ENCODE measurements at places on chromosomes 1 and 21. TPM values are rescaled to one million over a fixed set of nuclear protein-coding genes. Genes with fewer than 3 reads are reported as not detected.

Gene PTGER3
- total RNA-seq = not detected

Gene OR2L2
- total RNA-seq = 0.02 TPM

Gene AMY1B
- total RNA-seq = not detected

Gene PGLYRP4
- total RNA-seq = not detected

Gene EGLN1
- total RNA-seq = 48.1 TPM

Gene HMGCS2
- total RNA-seq = not detected

Gene SLC44A3
- total RNA-seq = 1.8 TPM

Gene CD101
- 0.25 TPM for total RNA-seq

Gene GJB4
- total RNA-seq = 0.13 TPM

Gene MRPL39
- 32.3 TPM for total RNA-seq

Gene MAP3K21
- total RNA-seq = 12.1 TPM

Gene TRABD2B
- 0.34 TPM for total RNA-seq

Gene KPNA6
- total RNA-seq = 18.1 TPM

Gene TRIM46
- total RNA-seq = 1.4 TPM

Gene CELA2B
- total RNA-seq = not detected

Gene APCS
- total RNA-seq = not detected

Gene MATN1
- total RNA-seq = 0.05 TPM

Gene RBM15
- total RNA-seq = 7.4 TPM

Gene MTMR11
- total RNA-seq = 9.6 TPM

Gene DNAI4
- 0.90 TPM for total RNA-seq

Gene GBP6
- not detected for total RNA-seq

Gene SLC5A9
- not detected for total RNA-seq

Gene CLCA1
- not detected for total RNA-seq

Gene RIMKLA
- total RNA-seq = 1.1 TPM

Gene PEA15
- 210 TPM for total RNA-seq

Gene PCP4L1
- total RNA-seq = 0.09 TPM

Gene ZNF691
- 5.8 TPM for total RNA-seq

Gene C4BPA
- total RNA-seq = 0.55 TPM

Gene MEX3A
- 2.3 TPM for total RNA-seq

Gene CHIA
- not detected for total RNA-seq

Gene RIMS3
- 0.46 TPM for total RNA-seq

Gene LDLRAD1
- total RNA-seq = not detected

Gene C1QA
- not detected for total RNA-seq

Gene APOBEC4
- total RNA-seq = not detected

Gene EPS15
- total RNA-seq = 14.6 TPM

Gene MAB21L3
- not detected for total RNA-seq

Gene PCSK9
- 4.4 TPM for total RNA-seq

All from A549 treated with RU486 at 1 μM for 4 hours (cell line).